ENCODE measurements at places on chromosomes 12 and 14. TPM values are rescaled to one million over a fixed set of nuclear protein-coding genes. Genes with fewer than 3 reads are reported as not detected.

Gene NTS
- total RNA-seq, result not detected

Gene TMEM63C
- under 0.01 TPM for total RNA-seq

Gene VDR
- total RNA-seq, result 66.0 TPM

Gene NANOG
- total RNA-seq, result not detected

Gene RFLNA
- 5.8 TPM for total RNA-seq

Gene RIPK3
- total RNA-seq, result 29.0 TPM

Gene NOVA1
- total RNA-seq, result 7.8 TPM

Gene ABCC9
- total RNA-seq, result 7.7 TPM

Gene ABCD2
- total RNA-seq, result 0.12 TPM

Gene SMIM41
- 0.24 TPM for total RNA-seq

Gene DEGS2
- not detected for total RNA-seq

Gene P2RX2
- total RNA-seq, result not detected

Gene LALBA
- total RNA-seq, result not detected

Gene NINJ2
- total RNA-seq, result not detected

Gene TC2N
- 0.97 TPM for total RNA-seq

Gene M6PR
- 87.3 TPM for total RNA-seq

Gene C1S
- 222 TPM for total RNA-seq

Gene BTBD6
- total RNA-seq, result 59.1 TPM

Gene DBX2
- 0.12 TPM for total RNA-seq

Gene TMED10
- total RNA-seq, result 365 TPM

Gene FOXN4
- not detected for total RNA-seq

Gene LHX5
- total RNA-seq, result not detected

Gene MYF5
- not detected for total RNA-seq

Gene C12orf54
- not detected for total RNA-seq

Gene KRT83
- not detected for total RNA-seq

Gene LRRIQ1
- total RNA-seq, result 1.1 TPM

Gene BEGAIN
- total RNA-seq, result not detected

Gene PLEK2
- 2.6 TPM for total RNA-seq

Gene CCDC88C
- under 0.01 TPM for total RNA-seq

Gene BBOF1
- 9.4 TPM for total RNA-seq

Gene SLC22A17
- 27.3 TPM for total RNA-seq

Gene RPL10L
- total RNA-seq, result not detected

Gene CMKLR1
- total RNA-seq, result 17.4 TPM

Gene SPTB
- not detected for total RNA-seq

Gene TAS2R13
- 1.8 TPM for total RNA-seq

Gene SLC8A3
- not detected for total RNA-seq

Gene CYP27B1
- total RNA-seq, result 1.2 TPM

Gene SDSL
- total RNA-seq, result 2.3 TPM
